Heart right ventricle (tissue), 16 donors: ENCODE measurements at places on chromosomes 6 and 20. TPM values are rescaled to one million over a fixed set of nuclear protein-coding genes. Genes with fewer than 3 reads are reported as not detected.
A peak's percentile ranks its signal among the peaks of the same experiment; 100 is the strongest.

GRCh38 chr20:44834693-44835092, 24.3 kb upstream of the RIMS4 start:
- no peak for DNase-seq

DNA sequence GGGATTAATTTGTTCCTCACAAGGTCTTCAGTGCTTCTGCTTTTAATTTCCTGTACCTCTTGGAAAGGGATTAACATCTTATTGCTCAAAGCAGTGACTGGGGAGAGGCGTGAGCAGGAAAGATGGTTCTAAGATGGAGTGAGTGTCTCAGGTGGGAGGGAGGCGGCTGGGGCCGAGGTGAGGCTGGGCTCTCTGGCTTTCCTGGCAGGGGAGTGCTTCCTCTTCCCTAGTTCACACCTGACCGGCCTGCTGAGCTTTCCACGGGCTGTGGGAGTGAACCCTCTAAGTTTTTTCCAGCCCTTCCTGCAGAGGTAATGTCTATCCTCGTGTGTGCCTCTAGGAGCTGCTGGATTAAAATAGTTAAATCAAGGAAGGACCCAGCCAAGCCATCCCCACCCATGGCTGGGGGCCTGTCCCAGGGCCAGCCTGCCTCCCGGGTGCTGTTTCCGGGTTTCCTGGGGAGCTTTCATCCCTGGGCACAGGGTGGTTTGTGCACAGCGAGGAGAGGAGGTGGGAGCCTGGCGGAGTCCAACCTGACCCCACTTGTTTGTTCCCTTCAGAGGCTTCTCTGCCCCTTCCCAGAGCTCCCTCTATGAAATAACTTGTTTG, 179.1 kb downstream of the TFAP2C start:
- DNase-seq, result no peak

- no peak for DNase-seq
Measured at GRCh38 chr6:82056567-82056966, 191.0 kb downstream of the IBTK start.

DNA sequence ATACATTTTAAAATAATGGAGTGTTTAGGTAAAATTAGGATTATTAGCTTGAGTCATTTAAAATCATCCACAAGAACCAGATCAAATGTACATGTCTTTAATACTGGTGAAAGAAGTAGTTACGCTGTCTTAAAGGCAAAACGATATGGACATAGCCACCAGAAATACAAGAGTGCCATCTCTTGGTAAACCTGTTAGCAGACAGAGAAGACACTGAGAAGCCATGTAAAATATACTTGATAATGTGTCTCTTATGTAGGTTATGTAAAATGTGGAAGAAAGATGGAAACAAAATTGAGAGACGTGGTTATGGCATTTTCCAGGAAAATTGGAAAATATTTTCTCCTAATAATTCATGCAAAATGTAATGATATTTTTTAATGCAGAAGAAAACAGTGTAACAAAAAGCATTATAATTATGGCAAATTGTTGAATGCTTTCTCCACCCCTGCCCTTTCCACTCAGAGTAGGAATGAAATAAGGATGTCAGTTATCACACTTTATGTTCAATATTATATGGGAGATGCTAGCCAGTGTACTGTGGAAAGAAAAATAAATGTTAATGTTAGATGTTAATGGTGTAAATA, 12.2 kb upstream of the SLC17A2 start:
- no peak for DNase-seq

DNA sequence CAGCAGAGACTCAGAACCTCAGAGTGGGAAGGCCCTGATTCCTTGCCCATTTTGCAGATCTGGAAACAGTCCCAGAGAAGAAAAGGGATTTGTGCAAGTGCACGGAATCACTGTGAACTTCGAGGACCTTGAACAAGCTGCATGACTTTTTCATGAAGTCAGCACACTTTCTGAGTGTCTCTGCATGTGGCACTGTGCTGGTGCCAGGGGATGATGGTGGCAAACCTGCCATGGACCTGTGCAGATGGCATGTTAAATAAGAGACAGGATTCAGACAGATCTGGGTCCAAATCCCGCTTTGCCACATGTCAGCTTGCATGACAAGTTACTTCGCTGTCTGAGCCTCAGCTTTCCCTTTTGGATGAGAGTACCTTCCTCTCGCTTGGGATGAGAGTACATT, 26.8 kb downstream of the ZNF831 start:
- no peak for DNase-seq

GRCh38 chr6:157020398-157020797, 243.2 kb downstream of the ARID1B start:
- DNase-seq, result no peak

GRCh38 chr6:16321341-16321710, 82.9 kb downstream of the GMPR start:
- no peak for DNase-seq

DNA sequence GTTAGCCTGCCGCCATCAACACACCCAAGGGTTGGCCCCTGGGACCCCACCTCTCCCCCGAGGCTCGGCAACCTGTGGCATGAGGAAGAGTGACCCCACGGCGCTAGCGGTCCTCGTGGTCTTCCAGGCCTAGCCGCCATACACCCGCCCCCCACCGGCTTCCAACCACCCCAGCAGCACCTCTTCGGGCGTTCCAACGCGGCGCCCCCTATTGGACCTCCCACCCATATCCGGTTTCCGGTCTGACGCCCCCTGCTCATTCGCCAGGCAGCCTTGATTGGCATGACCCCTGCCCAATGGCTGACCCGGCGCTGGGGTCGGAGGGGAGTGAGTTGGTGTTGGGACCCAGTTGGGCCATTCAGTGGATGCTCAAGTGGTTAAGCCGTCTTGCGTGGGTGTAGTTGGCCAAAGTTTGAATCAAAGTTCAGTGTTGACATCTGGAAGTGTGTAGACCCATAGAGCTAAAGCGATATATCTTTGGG, at the start of gene GNAS-AS1:
TSS of gene GNAS-AS1 (minus strand) at position 210 of the 482 bp plus-strand sequence.
- DNase-seq, result peak; percentile 85

DNA sequence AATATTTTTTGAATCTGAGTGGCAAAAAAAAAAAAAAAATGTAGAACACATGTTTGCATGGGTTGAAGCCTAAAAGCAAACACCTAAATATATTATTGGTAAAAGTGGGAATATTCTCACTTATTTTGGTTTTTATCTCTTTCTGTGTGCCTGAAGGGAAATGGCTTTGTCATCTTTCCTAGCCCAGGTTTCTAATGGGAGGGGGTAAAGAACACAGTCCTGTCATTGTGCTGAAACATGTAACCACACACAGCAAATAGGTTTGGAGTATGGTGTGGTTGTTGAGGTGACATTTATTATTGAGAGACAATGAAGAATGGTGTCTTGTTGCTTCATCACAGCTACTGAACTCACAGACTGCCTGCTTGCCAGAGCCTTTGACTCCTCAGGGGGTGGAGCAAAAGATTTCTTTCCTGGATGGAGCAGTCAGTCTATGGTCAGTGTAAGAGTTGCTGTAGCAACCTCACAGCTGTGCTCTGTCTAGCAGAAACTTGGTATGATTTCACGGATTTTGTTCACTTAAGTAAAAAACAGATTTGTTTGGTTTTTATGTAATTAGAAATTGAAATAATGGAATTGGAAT, 70.2 kb downstream of the CEP57L1 start:
- no peak for DNase-seq

DNA sequence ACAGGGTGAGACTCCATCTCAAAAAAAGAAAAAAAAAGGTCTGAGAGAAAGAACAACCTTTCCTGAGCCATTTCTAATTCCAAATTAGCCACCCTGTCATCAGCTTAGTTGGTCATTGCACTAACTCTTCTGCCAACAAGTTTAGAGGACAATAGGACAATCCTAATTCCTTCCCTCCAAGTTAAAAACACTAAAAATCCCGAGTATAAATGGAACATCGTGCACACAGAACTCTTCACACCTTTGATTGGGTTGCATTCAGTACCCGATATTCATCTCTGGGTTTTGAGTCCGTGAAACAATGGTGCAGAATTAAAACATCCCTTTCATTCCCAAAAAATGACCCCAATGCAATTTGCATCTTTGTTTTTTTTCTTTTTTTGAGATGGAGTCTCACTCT, 23.0 kb downstream of the PARD6B start:
- DNase-seq, result no peak

- no peak for DNase-seq
Measured at GRCh38 chr6:87391334-87391733, 16.4 kb upstream of the CFAP206 start.

- DNase-seq, result no peak
Measured at GRCh38 chr6:79042088-79042798, 35.8 kb downstream of the PHIP start.

DNA sequence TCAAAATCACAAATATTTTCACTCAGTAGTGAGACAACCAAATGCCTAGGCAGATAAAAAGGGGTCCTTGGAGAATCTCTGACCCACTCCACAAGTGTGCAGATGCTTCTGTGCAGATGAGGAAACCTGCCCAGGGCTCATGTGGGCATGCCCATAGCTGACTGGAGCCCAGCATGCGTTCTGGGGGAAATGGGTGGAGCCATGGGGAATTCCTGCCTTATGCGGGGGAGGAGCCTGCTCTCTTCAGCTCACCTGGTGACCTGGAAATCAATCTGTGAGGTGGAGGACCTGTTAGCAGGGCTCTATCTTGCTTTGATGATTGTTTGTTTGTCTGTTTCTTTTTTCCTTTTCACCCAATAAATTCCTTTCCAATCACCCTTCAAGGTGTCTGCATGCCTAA, 23.4 kb upstream of the PLN start:
- DNase-seq, result no peak

- DNase-seq, result no peak
Measured at GRCh38 chr6:41487860-41488432, 58.2 kb upstream of the FOXP4 start.

GRCh38 chr6:80003826-80004172, 650 bp upstream of the TTK start:
- DNase-seq, result no peak

Gene EDN1
- total RNA-seq, result 3.3 TPM

Gene TCP11
- total RNA-seq, result not detected

Gene CCM2L
- total RNA-seq, result 7.2 TPM

Gene ZKSCAN4
- total RNA-seq, result 0.55 TPM

Gene SLC22A3
- total RNA-seq, result 0.55 TPM
